ENCODE measurements at places on chromosomes 5 and 9. TPM values are rescaled to one million over a fixed set of nuclear protein-coding genes. Genes with fewer than 3 reads are reported as not detected.

- DNase-seq, result no peak
These were observed 22.2 kb downstream of the AK8 start for GRCh38 chr9:132855904-132856303.

GRCh38 chr9:124001458-124001799 is 10.1 kb upstream of the LHX2 start:
- no peak for DNase-seq

DNA sequence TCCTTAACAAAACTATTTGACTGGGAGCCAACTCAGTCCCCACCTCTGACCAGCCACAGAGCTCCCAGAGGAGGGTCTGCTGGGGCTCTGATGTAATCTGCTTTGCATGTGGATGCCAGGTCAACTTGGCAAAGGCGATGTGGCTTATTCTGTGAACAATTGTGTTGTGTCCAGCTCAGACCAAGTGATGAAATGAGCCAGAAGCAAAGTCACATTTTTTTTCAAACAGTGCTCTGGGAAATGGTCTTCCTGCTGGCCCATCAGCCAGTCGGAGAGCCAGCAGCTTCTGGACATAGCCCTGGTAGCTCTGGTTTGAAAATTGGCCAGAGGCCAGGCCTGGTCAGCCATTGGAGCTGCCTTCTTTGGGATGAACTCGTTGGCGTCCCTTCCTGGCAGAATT is 86.5 kb downstream of the ANGPTL2 start:
- no peak for DNase-seq

- DNase-seq, result peak; percentile 89
These were observed 809 bp downstream of the HNRNPAB start for GRCh38 chr5:178204935-178205748.

GRCh38 chr5:45454114-45454513 is 242.1 kb downstream of the HCN1 start:
- no peak for DNase-seq

DNA sequence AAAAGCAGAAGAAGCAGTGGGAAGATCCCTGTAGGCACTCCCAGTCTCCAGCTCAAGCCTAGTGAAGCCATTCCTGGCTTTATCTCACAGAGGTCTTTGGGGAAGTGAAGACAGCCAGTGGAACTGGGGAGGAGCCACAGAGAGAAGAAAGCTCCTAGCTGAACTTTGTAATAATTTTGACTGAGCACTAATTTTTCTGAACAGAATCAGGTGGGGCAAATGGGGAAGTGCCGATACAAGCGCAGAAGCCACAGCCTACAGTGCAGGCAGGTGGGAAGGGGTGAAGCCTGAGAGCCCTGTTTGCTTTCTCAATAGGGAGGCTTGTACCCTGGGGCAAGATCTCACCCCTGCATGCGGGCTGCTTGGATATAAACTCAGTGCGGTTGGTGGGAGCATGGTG is 48.4 kb upstream of the SNAPC3 start:
- DNase-seq, result no peak

DNA sequence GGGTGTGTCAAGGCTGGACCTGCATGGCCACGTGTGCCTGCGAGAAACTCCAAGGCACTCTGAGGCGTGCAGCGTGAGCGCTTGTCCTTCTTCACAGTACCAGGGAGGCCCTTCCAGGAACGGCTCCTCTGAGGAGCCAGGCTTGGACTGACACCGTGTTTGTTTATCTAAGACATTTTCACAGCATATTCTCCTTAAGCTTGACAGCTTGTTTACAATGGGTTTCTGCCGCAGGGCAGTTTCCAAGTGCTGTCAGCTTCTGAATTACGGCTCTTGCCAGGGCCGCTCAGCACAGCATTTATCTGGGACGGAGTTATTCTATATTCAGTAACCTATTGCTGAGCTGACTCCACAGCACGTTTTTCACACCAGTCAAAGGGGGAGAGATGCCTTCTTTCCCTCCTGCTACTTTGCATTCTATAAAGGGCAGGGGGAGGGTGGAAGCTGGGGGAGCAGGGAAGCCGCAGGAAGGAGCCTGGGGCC is 98.4 kb downstream of the LMNB1 start:
- DNase-seq, result no peak

Gene GABBR2
- not detected for total RNA-seq

Gene EQTN
- not detected for total RNA-seq

Gene RGMB
- 10.5 TPM for total RNA-seq

Gene PCDHGA7
- total RNA-seq, result 0.92 TPM

Gene MARCOL
- total RNA-seq, result not detected

Measured in right lobe of liver (tissue), 6 donors.